ENCODE measurements at places on chromosomes 5 and 9.

DNA sequence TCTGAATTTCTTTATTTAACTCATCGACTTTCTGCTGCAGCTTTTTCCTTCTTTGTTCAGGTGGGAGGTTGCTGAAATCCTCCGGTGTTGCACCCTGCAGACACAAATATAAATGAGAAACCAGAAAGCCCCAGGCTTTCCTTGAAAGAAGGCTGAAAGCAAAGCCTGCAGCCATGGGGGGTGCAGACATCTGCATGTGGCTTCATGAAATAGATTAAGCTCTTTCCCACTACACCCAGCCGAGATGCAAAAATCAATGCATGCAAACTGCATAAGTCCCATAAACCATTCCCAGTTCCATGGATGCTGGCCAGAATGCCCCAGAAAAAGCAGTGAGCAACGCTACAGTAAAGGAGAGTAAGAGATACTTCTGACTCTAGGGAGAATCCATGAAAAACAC lies 73.6 kb downstream of the USP20 start:
- DNase-seq = no peak

DNA sequence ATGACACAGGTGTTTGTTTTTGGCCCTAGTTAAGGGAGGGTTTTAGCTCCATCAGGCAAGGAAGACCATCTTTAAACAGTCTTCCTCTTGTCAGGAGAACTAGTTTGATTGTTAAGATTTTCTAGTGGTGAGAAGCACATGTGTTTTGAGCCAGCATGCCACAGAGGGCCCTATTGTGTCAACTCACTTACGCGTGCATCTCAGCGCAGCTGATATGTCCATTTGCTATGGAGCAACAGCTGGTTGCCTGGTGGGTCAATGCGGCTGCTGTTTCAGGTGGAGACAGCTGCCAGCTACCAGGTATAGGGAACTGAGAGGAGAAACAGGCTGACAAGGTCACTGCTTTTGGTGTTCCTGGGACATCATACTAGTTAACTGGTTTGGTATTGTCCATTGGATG lies 100.5 kb upstream of the PRRC1 start:
- no peak for DNase-seq

- peak; percentile 23 for DNase-seq
These were observed 82.6 kb downstream of the SH3PXD2B start for GRCh38 chr5:172371684-172372083.

DNA sequence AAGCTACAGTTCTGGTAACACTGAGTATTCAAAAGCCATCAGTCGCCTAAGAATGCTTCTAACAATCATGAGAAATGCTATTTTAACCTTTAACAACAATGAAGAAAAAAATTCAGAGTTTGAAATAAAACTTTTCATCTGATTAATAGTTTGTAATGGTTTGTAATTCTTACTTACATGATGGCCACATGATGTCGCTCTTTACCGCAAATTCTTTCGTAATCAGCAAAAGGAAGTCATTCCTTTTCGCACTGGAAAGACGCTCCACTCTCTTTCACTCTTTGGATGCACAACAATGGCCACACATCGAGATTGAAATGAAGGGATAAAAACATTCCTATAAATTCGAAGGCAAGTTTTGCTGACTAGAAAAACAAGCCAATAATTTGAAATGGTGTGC lies at the start of gene PCDHA7:
PCDHA7 (plus strand) TSS at position 277 of the 400 bp plus-strand sequence; CDS start at position 392, 115 bp downstream.
- DNase-seq = no peak

DNA sequence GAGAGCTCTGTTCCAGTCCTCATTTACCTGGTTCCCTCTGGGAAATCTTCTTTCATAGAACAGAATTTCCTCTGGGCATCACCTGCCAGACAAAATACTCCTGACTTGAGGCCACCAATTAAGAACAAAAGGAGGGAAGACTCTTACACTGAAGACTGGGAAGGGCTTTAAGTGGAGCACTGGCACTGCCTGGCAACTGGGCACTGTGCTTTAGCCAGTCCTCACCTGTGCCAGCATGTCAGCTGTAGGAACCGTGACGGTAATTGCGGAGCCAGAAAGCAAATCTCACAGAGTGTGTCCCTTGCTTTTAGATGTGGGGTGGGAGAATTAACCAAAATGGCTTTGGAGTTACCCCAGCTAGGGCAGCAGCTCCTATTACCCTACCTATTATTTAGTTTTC lies 40.6 kb downstream of the FAM219A start:
- no peak for DNase-seq

GRCh38 chr9:130173666-130173983 lies 1.4 kb downstream of the NCS1 start:
- DNase-seq = no peak

GRCh38 chr5:80884929-80885328 lies 75.2 kb upstream of the RASGRF2 start:
- no peak for DNase-seq

Measured in posterior vena cava (tissue), 2 donors.